ENCODE measurements at places on chromosomes 6 and 20.

GRCh38 chr6:131161987-131162386 is 26.7 kb downstream of the AKAP7 start:
- DNase-seq: no peak

- DNase-seq: peak; percentile 30
Observed at GRCh38 chr20:51500311-51500710, 42.2 kb downstream of the NFATC2 start.

DNA sequence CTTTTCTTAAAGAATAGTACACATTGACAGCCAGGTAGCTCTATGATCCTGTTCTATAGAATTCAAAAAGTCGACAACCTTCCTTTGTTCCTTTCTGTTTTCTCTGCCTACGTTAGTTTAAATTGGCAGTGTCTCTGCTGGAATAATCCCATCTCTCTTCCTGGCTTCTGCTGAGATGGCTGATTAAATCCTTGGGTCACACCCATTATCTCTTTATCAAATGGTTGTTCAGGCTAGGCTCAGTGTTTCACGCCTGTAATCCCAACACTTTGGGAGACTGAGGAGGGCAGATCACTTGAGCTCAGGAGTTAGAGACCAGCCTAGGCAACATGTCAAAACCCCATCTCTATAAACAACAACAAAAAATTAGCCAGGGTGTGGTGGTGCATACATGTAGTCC is 44.4 kb downstream of the HFE start:
- no peak for DNase-seq

GRCh38 chr20:12965212-12965869 is 43.4 kb upstream of the SPTLC3 start:
- DNase-seq: no peak

GRCh38 chr6:152642578-152643375 is 5.6 kb upstream of the SYNE1 start:
- no peak for DNase-seq

GRCh38 chr6:169189686-169190085 is 64.0 kb downstream of the THBS2 start:
- no peak for DNase-seq

- DNase-seq: no peak
Observed at GRCh38 chr6:137975188-137975940, 108.3 kb downstream of the TNFAIP3 start.

- no peak for DNase-seq
Observed at GRCh38 chr6:169292338-169293124, 38.9 kb upstream of the THBS2 start.

- no peak for DNase-seq
Observed at GRCh38 chr6:125943528-125944433, 12.8 kb upstream of the HINT3 start.

GRCh38 chr6:77089776-77090175 is 373.5 kb downstream of the HTR1B start:
- DNase-seq: no peak

GRCh38 chr6:11785774-11786579 is 7.4 kb upstream of the ADTRP start:
- DNase-seq: no peak

DNA sequence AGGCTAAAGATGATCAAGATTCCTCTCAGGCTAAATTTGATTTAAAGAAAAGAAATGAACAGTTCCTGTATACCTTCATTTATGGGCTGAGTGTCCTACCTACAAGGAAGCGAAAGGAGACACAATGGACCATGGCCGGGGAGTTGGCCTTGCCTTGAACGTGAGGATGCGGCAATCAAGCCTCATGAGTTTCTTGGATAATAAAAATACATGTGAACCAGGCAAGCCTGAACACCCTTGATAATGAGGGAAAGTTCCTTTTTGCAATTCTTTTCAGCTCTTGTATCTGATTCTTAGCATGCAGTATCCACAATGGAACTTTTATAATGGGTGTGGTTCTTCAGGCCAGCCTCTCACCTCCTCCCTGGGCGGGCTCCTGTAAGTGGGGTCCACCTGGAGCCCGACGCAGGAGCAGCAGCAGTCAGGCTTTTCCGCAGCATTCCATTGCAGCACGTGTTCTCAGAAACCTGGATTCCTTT is 83.8 kb downstream of the RNASET2 start:
- DNase-seq: no peak

Measured in stimulated activated CD4-positive, alpha-beta T cell treated with anti-CD3 and anti-CD28 coated beads, Interleukin-12 subunit alpha, Interleukin-12 subunit beta, amount 100 ng/mL, for 24 hours (primary cell).